ENCODE measurements at places on chromosomes 1 and 21.

DNA sequence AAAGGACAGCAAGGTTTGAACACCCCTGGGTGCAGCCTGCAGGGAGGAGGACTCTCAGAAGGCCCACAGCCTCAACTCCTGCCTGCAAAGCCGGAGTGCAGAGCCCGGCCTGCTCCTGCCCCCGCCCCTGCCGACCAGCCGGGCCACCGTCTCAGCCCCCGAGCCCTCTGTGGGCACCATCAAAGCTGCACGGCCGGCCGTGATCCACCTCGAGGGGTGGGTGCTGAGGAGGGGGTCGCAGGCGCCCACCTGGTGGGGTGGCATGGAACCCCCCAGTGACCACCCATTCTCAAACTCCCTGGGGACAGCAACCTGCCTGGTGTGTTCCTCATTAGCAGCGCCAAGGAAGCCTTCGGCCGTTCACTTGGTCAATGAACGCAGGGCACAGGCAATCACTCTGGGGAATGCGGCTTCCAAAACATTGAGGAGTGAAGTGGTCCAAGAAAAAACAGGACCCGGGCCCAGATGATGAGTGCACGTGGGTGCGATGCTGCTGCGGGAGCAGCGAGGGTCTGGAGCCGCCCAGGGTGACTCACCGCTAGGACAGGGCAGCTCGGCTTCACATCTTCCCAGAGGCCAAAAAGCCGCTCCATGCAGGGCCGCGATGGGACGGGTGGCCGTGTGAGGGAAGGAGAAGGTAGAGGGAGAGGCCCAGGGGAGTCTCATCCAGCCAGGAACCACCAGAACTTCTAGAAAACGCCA, 157.6 kb downstream of the NPHP4 start:
- no peak for DNase-seq

GRCh38 chr1:96388421-96389310, 332.9 kb upstream of the PTBP2 start:
- no peak for DNase-seq

GRCh38 chr1:52325786-52326185, 40.2 kb downstream of the CC2D1B start:
- DNase-seq, result no peak

DNA sequence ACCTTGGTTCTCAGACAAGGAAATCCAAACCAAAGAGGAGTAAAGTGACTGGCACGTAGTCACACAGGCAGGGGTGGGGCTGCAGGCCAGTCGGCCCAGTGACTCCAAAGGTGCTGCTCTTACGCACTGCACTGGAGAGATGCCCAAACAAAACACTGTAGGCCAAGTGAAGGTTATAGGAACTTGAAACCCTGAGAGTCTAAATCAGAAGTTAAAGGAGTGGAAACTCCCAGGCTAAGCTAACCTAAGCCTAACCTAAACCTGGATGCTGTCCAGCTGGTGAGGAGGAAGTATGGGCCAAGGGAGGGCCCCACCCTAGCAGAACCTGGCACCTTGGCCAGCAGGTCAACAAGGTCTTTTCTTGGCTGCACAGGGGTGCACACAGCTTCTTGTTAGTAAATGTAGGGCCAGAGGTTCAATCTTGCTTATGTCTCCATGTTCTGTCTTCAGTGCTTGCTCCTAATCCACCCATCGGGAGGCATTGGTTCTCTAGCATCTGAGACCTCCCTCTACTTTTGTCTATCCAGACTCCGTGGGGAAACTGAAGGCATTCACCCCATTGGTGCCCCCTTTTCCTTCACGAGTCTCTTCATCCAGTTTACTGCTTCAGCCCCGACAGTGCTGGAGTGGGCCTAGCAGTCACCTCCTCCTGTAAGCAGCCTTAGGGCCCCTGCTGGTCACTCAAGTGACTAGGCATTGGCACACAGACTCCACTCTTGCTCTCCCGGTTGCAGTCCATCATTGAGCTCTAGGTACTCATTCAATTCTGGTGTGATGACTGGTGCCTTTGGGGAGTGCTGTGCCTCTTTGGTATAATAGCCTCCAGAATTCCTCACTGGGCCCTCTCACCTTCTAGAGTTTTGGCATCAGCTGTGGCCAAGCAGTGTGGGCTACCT, 12.9 kb upstream of the TMEM125 start:
- no peak for DNase-seq

DNA sequence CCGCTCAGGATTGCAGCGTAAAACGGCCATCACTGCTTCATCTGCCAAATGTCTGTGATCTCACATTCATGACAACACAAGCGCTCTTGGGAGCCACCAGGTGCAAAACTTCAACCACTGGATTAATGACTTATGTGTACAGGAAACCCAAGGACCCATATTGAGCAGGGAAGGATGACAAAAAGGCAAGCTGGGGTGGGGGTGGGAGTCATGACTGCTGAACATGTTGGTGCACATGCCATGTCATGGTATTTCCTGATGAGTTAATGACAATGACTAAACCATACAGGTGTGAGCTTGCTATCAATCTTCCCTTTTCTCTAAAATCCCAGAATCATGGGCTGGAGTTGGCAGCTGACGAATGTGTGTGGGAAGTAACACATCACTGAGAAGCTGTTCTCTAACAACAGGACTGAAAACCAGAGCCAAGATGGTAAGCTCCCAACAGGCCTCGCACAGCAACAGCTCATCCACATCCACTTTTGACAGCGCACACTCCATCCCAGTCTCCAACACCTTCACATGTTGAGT, 3.1 kb upstream of the SH2D5 start:
- no peak for DNase-seq

DNA sequence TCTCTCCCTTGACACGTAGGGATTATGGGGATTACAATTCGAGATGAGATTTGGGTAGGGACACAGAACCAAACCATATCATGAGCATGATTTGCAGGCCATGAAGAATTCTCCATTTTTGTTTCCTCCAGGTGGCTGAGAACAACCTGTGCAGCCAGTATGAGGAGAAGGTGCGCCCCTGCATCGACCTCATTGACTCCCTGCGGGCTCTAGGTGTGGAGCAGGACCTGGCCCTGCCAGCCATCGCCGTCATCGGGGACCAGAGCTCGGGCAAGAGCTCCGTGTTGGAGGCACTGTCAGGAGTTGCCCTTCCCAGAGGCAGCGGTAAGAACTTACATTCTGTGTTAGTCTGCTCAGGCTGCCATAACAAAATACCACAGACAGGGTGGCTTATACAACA, 9.7 kb downstream of the MX1 start:
- no peak for DNase-seq

DNA sequence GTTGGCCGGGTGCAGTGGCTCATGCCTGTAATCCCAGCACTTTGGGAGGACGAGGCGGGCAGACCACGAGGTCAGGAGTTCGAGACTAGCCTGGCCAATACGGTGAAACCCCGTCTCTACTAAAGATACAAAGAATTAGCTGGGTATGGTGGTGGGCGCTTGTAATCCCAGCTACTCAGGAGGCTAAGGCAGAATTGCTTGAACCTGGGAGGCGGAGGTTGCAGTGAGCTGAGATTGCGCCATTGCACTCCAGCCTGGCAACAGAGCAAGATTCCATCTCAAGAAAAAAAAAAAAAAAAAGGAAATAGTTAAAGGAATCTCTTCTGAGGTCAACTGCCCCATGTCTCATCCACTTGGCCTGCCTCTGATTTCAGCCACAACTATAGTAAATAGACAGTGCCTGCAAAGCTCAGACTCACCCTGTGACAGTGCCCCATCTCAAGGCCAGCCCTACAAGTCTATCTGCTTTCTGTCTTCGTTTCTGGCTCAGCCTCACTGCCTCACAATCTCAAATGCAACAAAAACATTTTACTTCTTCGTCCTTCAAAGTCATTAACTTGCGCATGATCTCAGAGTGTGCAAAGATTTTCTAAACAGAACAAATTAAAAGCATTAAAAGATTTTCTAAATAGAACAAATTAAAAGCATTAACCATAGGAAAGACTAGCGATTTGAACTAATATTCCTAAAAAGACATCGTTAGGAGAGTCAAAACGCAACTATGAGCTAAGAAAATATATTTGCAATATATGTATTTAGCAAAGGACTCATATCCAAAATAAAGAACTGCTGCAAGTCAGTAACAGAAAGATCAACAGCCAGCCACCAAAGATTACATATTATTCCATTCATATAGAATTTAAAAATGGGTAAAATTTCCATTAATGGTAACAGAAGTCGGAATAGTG, 65.0 kb upstream of the PRDX6 start:
- no peak for DNase-seq

GRCh38 chr21:46486481-46487126, 27.9 kb downstream of the DIP2A start:
- DNase-seq, result no peak

- DNase-seq, result no peak
These were observed 1.8 kb upstream of the ELAPOR1 start for GRCh38 chr1:109112056-109112651.

DNA sequence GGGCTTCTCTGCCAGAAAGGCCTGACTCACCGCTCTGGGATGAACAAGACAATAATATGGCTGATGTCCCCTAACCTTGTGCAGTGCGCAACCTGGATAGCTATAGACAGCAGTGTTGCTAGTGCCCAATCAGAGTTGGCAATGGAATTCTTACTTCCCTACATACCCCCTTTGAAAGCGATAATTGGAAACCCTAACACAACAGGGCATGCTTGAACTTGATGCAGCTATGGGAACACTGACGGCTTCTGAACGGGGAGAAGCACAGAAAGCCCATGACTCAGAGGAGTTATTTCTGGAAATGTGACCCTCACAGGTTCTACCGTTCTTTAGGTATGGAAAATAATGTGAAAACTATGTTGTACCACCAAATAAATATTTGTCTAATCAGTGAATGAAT, 200.6 kb downstream of the TRABD2B start:
- DNase-seq, result no peak

GRCh38 chr1:12610305-12610935, 7.6 kb downstream of the DHRS3 start:
- no peak for DNase-seq

DNA sequence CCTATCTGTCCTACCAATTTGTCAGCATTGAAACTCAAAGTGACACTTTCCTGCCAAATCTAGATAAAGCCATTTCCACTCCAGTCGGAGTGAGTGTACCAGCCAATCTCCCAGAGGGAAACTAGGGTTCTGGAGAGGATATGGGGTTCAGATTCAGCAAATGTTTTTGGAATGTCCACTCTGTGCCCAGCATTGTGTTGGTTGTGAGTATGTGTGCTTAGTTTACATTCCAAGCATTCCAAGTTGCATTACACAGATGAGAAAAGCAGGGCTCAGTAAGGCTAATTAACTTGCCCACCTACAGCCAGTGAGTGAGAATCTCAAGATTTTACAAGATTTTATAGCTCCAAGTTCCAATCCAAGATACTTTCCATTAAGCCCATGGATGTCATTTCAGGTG, 26.4 kb upstream of the RGS16 start:
- no peak for DNase-seq

DNA sequence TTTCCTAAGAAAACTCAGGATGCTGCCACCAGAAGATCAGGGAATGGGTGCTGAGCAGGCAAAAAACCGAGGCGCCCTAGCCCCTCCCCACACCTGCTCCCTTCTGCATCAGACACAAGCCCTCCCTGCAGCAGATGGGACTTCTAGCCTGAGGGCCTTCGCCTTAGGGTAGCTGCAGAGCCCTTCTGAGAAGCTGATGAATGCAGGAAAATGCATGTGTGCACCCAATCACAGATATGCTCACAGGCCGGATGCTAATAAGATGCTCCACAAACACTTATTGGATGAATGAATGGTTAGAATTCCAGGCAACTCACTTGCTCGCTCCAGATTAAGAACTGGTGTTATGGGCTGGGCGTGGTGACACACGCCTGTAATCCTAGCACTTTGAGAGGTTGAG, 6.8 kb upstream of the C1orf210 start:
- no peak for DNase-seq

GRCh38 chr1:72365693-72366092, 83.4 kb upstream of the NEGR1 start:
- no peak for DNase-seq

DNA sequence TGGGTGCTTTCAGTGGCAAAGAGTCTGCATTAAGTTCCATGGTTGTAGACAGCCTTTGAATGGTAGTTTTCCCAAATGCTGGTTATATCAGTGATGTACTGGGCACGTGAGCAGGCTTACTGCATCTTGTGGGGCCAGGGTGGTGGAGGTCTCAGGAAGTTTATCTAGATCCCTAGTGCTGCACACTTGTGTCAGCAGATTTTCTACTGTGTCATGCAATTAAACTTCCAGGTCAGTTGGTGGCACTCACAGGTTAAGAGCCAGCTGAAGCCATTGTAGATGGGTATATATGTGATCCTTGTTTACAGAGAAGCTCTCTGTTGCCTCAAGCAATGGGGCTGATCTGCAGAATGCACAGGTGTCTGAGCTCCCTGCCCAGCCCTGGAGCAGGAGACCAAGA, 33.0 kb downstream of the FOXJ3 start:
- no peak for DNase-seq

DNA sequence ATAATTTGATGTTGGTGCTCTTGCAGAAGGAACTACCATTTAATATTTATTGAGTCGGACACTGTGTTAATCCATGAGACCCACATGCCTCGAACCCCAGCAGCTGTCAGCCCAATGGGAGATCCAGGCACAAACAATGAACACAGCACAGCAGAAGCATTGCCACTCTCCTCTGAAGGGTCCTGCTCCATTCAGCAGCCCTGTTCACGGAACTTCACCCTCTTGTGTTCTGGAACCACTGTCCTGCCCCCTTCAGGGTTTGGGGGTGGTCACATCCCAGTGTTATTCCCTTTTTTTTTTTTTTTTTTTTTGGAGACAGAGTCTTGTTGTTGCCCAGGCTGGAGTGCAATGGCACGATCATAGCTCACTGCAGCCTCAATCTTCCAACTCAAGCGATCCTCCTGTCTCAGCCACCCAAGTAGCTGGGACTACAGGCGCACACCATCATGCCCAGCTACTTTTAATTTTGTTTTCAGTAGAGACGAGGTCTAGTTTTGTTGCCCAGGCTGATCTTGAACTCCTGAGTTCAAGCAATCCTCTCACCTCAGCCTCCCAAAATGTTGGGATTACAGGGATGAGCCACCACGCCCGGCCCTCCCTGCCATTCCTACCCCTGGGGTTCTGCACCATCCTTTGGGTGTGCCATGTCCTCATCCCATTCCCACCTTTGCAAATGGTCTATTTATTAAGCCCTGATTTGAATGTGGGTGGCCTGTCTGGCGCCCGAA, 70.2 kb downstream of the EVA1C start:
- no peak for DNase-seq

GRCh38 chr1:214641214-214641895, 38.4 kb downstream of the CENPF start:
- no peak for DNase-seq

DNA sequence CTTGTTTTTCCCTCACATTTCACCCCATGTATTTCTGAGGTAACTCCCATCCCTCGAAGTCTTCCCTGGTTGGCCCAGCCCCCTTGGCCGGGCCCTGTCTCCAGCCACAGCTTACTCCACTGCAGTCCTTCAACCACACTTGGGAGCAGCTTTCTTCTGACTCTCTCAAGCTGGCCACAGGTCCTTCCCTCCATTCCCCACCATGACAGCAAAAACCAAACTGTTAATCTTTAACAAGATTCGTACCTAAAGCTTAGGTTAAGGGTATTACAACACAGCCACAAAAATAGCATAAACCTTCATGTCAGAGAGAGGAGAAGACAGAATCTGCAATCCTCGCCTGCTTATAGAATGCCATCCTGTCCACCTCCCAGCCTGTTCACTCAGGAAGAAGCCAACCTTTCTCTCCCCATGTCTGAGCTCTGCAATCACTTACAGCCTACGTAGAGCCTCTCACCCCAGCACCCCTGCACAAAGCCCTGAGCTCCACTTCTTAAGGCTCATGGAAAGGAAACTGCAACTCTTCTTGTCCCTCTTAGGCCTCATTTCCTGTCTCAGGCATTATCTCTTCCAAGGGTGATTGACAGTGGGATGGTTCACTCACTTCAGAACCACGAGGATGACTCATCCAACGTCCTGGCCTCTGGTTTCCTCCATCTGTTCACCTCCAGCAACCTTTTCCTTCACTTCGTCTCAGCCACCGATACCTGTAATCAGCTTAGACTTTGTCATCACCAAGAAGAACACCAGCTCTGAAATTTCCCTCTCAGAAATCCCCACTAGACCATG, 72.8 kb downstream of the CD2 start:
- DNase-seq, result no peak

Measured in T follicular helper cell (primary cell).